ENCODE measurements at places on chromosomes 5 and 9. TPM values are rescaled to one million over a fixed set of nuclear protein-coding genes. Genes with fewer than 3 reads are reported as not detected.

DNA sequence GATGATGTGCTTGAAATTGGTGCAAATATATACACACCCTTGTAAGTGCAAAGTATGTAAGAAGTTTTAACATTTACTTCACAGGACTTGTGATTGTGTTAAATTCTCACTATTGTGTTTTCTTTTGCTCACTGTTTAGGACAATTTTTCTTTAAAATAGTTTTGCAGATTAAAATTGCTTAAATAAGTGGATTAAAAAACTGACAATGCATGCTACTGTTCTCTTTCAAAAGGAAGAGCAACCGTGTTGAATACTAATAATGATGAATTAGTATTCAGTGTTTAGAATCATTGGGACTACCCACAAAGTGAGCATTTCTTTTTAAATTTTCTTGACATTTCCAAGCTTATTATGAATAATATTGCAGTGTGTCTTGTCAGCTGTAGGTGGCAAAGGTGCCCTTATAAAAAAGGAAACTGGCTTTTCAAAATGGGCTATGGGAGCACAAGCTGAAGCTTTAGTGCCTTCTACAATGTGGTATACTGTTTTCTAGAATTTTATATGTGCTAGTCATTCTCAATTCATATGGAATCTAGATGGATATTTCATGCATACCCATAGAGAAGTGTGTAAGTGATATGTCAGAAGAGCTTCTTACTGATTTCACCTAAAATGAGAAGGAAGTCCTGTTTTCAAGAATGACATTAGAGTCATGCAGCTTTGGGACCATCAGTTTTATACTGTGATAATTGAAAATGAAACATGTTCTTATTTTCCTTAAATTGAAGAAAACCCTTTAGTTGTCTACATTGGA, 35.4 kb downstream of the SREK1 start:
- DNase-seq: no peak
- H3K4me3 ChIP-seq: no peak overlapping the region
- H3K4me1 ChIP-seq: no peaks in the 10 kb centered on the region
- H3K27ac ChIP-seq: no peak overlapping the region
- no peaks in the 10 kb centered on the region for H3K27me3 ChIP-seq

GRCh38 chr9:96758845-96759673, 18.8 kb downstream of the ZNF510 start:
- H3K27me3 ChIP-seq: no peaks in the 10 kb centered on the region
- H3K4me3 ChIP-seq: no peak overlapping the region
- no peak overlapping the region for H3K27ac ChIP-seq
- no peak for DNase-seq

CCDC192 gene
- not detected for total RNA-seq

F2RL1 gene
- 0.47 TPM for total RNA-seq

PARP8 gene
- 79.8 TPM for total RNA-seq

GRCh38 chr5:35974570-35974969, 16.6 kb downstream of the UGT3A1 start:
- DNase-seq: no peak
- no peak overlapping the region for H3K27ac ChIP-seq
- no peaks in the 10 kb centered on the region for H3K4me1 ChIP-seq
- H3K27me3 ChIP-seq: peaks cover 2% of the 10 kb centered on the region
- H3K4me3 ChIP-seq: no peak overlapping the region

BNC2 gene
- total RNA-seq: not detected

DNA sequence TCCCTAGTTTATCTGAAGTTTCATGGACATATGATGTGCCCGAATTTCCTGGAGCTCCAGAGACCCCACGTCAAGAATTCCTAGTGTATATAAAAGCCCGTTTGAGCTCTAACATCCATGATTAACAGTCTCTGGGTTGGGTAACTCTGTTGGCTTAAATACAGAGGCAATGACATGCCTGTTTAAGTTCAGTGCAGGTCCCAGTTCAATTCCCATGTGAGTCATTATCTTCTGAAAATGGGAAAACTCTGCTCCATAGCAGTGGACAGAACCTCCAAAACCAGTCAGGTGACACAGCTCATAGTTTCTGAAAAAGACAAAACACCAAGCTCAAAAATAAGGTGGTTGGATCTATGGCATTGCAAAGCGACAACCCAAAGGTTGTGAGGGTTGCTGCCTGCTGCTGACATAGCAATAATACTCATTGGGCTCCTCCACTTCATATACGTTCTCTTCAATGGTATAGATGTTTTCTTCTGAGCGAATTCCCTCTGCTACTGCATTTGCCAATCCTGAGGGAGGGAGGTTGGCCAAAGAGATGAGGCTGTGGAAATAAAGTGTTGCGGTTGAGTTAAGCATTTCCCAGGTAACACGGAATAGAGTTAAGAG, 22.0 kb downstream of the HAVCR2 start:
- H3K27me3 ChIP-seq: no peaks in the 10 kb centered on the region
- H3K27ac ChIP-seq: no peak overlapping the region
- no peaks in the 10 kb centered on the region for H3K4me1 ChIP-seq
- DNase-seq: no peak
- H3K4me3 ChIP-seq: no peak overlapping the region

DNA sequence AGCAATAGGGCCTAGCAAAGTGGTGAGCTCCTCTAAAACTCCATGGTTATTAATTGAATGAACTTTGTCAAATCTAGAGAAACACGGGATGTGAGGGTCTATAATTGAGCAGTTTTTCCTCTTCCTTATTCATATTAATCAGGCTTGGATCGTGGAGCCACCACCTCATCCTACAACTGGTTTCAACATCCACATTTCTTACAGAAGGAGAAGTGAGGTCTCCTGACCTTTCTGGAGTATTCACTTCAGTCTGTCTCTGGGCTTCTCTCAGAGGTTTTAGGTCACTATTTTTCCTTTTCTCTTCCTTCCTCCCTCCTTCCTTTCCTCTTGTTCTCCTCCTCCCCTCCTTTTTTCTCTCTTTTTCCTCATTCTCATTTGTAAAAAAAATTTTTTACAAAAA, 177.3 kb upstream of the ACTBL2 start:
- no peaks in the 10 kb centered on the region for H3K36me3 ChIP-seq
- no peaks in the 10 kb centered on the region for H3K4me1 ChIP-seq
- peaks cover 3% of the 10 kb centered on the region for H3K27me3 ChIP-seq
- H3K27ac ChIP-seq: no peak overlapping the region

GRCh38 chr9:129549684-129550083, 71.2 kb downstream of the C9orf50 start:
- peaks cover 7% of the 10 kb centered on the region for H3K4me1 ChIP-seq
- no peak overlapping the region for H3K4me3 ChIP-seq
- H3K36me3 ChIP-seq: no peaks in the 10 kb centered on the region
- DNase-seq: no peak
- no peak overlapping the region for H3K27ac ChIP-seq

- no peaks in the 10 kb centered on the region for H3K36me3 ChIP-seq
- H3K27me3 ChIP-seq: peaks cover 4% of the 10 kb centered on the region
- DNase-seq: no peak
Measured at GRCh38 chr5:53406630-53407316, 73.7 kb upstream of the FST start.

CDKN2B-AS1 gene
- total RNA-seq: 3.4 TPM

- H3K4me1 ChIP-seq: peaks cover 5% of the 10 kb centered on the region
- no peak for DNase-seq
- H3K27ac ChIP-seq: no peak overlapping the region
- H3K4me3 ChIP-seq: no peak overlapping the region
- H3K36me3 ChIP-seq: peaks cover 2% of the 10 kb centered on the region
Measured at GRCh38 chr5:5025098-5025773, 114.9 kb upstream of the ADAMTS16 start.

DNA sequence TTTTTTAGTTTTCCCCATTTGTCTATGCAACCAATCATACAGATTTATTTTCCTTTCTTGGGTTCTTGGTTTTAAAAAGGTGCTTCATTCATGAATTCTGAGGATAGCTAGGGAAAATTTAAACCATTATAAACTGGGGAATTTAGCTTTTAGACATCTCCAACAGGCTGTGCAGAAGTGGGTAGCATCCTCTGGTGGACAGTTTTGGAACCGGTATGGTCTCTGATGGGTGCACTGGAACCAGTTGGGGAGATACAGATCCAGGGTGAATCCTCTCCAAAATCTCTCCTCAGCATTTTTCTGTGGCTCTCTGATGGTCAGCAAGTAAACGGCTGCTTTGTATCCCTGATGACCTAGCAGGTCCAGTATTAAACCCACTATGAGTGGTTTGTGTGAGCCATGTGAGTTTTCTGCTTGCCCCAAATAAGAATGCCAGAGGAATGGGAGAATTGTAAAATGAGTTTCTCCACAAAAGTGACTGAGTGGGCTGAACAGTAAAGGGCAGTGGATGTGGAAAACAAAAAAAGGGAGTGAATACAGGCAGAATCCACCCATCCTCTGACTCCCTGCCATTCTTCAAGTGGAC, 9.1 kb upstream of the DNAJC25 start:
- peaks cover 22% of the 10 kb centered on the region for H3K27me3 ChIP-seq
- no peak overlapping the region for H3K4me3 ChIP-seq
- no peaks in the 10 kb centered on the region for H3K36me3 ChIP-seq
- no peaks in the 10 kb centered on the region for H3K4me1 ChIP-seq

FLT4 gene
- total RNA-seq: 2.8 TPM

GRCh38 chr5:79853676-79854418, 137.2 kb downstream of the MTX3 start:
- no peak overlapping the region for H3K27ac ChIP-seq
- H3K4me1 ChIP-seq: peaks cover 4% of the 10 kb centered on the region
- H3K27me3 ChIP-seq: peaks cover 27% of the 10 kb centered on the region
- no peaks in the 10 kb centered on the region for H3K36me3 ChIP-seq
- no peak overlapping the region for H3K4me3 ChIP-seq

DNA sequence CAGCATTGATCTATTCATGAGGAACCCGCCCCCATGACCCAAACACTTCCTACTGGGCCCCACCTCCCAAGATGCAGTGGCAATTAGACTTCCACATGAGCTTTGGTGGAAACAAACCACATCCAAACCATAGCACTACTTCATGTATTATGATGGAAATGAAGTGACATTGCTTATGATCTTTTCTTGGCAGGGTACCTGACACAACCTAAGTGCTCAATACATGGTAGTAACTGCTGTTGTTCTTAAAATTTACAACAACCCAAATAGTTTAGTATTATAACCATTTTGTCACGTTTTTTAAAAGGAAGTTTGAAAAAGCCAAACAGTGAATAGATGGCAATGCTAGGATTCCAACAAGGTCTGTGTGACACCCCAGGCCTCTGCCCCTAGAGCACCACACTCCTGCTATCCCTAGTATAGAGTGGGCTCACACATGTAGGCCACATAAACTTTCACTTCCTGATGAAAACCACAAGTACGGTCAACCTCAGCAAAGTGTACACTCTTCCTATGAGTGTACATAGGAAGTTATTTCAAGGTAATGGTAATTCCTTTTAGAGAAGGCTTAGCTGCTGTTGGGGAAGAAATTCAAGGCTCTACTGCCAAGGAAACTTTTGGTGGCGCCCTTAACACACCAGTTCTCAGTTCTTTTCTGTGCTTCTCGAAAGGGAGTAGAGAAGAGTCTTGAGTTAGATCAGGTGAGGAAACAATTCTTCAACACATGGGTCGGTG, 97.6 kb downstream of the ARSB start:
- peaks cover 27% of the 10 kb centered on the region for H3K27me3 ChIP-seq
- H3K4me1 ChIP-seq: peaks cover 19% of the 10 kb centered on the region
- DNase-seq: peak; percentile 73
- no peak overlapping the region for H3K4me3 ChIP-seq
- H3K27ac ChIP-seq: no peak overlapping the region

DNA sequence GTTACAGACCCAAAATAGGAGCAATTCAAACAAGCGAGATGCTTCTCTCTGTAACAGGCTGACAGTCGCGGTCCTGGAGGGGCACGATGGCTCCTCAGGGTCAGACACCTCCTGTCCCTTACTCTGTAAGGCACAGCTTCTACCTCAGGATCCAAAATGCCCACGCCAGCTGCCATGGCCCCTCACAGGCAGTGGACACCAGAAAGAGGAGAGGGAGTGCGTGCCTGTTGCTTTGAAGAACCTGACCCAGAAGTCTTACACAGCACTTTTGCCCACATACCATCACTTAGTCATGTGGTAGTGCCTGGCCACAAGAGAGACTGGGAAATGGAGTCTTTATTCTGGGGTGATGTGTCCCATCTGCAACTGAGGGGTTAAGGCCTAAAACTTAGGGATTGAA, 11.6 kb upstream of the ABL1 start:
- no peaks in the 10 kb centered on the region for H3K27me3 ChIP-seq
- peaks cover 5% of the 10 kb centered on the region for H3K36me3 ChIP-seq
- no peak overlapping the region for H3K4me3 ChIP-seq

GRCh38 chr5:63961598-63962161, 565 bp downstream of the HTR1A start:
- H3K4me3 ChIP-seq: no peak overlapping the region
- H3K36me3 ChIP-seq: peaks cover 4% of the 10 kb centered on the region
- H3K27ac ChIP-seq: no peak overlapping the region
- DNase-seq: no peak

DNA sequence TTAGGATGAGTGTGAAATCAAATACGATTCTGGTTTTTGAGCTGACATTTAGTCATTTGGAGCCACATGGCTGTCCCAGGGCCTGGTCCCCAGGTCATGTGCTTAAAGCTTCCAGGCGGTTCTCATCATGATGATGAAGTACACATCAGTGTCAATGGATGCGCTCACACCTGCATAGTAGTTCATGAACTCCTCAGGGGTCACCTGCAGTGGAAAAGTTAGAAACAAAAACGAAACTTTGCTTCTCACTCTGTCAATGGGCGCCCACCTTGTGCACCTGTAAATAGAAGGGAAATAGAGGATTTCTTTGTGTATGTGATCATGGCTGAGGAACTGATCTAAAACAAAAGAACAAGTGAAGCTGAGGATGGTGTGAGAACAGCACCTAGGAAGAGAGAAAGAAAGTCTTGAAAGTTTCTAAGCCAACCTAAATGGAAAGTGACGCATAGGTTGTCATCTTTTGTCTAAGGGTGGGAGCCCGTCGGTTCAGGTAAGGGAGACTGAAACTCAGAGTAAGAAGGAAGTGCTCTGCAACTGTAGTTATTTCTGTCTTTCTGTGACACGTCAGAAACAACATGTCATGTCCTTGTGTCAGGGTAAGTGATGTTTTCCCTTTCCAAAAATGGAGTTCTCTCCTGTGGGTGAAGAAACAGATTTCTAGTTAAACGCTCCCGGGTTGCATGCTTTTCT, 33.8 kb downstream of the CAPSL start:
- peaks cover 16% of the 10 kb centered on the region for H3K36me3 ChIP-seq
- peak overlapping the region; percentile 82 for H3K27ac ChIP-seq
- H3K4me1 ChIP-seq: peaks cover 75% of the 10 kb centered on the region
- H3K27me3 ChIP-seq: no peaks in the 10 kb centered on the region
- DNase-seq: peak; percentile 63

IRX2 gene
- total RNA-seq: not detected
